WTC11 (cell line): ENCODE measurements at places on chromosomes 5 and 9.

DNA sequence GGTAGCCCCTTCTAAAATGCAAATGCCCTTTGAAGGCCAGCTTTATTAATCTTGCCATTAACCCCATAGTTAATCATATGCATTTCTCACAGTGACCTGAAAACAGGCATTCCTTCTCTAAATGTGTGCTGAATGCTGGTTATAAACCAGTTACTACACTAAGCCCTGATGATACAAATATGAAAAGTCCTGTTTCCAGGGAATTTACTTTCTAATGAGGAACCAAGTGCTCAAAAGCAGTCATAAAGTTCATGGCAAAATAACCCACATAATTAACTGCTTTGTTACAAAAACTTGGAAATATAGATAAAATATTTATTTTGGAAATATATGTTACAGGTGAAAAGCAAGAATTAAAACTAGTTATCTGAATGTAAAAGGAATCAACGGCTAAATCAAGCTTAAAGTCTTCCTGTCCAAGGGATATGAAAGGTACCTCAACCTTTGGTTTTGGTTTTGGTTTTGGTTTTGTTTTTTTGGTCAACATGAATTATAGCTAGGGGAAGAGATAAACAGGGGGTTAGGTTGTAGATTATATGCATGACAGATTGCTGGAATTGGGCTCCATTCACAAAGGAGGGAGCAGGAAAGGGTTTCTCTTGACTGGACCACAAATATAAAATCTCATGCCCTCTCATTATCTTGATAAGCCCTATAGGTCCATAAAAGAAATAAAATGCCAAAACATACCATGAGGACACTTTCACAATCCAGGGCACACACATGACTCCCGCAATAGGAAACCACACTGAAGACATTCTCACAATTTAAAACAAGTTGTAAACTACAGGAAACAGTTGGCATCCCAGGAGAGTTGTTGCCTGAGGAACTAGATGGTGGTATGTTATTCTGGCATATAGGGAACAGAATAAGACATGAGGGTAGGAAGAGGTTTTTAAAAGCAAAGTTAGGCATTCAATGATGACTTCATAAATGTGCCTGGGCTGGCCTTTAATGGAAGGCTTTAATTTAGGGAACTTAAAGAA is 46.7 kb upstream of the MACIR start:
- no peak for DNase-seq

DNA sequence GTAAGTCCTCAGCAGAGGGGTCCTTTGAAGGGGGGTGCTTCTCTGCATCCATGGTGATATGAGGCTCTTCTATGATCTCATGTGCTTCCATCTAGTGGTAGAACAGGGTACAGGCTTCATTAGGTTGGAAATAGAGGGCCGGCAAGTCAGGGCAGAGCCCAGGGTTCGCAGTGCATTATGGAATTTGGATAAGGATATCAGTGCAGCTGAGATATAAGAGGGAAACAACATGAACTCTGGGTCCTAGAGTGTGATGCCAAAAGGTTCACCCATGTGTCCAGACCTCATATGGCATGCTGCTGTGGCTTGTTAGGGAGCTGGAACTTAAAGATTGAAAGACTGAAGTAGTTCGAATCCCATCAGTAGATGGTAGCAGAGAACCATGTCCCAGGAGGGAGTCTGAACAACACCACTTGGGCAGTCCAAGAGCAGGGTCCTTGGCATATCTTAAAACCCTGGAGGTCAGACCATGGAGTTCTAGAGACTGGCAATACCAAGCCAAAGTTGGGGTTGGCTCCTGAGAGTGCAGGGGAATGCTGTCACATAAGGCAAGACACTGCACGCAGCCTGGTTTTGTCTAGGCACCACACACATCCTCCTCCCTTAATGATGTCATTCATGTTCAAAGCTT is 2.3 kb downstream of the FAM221B start:
- no peak for DNase-seq

- no peak for DNase-seq
These were observed 5.1 kb downstream of the TGFBI start for GRCh38 chr5:136033848-136034247.

DNA sequence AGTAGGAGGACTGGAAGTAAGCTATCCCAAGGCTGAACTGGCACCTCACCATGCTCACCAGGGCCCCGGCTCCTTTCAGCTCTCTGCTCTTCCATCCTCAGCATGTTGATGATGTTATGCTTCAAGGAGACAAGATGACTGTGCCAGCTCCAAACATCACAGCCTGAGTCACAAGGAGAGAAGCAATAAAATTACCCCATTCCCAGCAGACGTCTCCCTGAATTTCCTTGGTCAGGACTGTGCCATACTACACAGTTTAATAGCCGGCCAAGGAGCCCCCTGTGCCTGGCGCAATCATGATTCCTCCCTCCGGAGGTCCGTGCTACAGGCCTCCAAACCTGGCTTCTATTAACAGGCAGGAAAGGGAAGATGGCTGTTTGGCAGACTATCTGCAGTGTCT is 51.2 kb upstream of the ROR2 start:
- DNase-seq, result no peak

- DNase-seq, result no peak
These were observed 73.8 kb upstream of the IL12B start for GRCh38 chr5:159403906-159404681.

- no peak for DNase-seq
These were observed 113.0 kb upstream of the ANKRD55 start for GRCh38 chr5:56346044-56346710.

- DNase-seq, result no peak
These were observed 20.5 kb upstream of the TTLL11 start for GRCh38 chr9:122113574-122113973.

GRCh38 chr5:150660108-150660831 is 781 bp upstream of the MYOZ3 start:
- DNase-seq, result no peak

DNA sequence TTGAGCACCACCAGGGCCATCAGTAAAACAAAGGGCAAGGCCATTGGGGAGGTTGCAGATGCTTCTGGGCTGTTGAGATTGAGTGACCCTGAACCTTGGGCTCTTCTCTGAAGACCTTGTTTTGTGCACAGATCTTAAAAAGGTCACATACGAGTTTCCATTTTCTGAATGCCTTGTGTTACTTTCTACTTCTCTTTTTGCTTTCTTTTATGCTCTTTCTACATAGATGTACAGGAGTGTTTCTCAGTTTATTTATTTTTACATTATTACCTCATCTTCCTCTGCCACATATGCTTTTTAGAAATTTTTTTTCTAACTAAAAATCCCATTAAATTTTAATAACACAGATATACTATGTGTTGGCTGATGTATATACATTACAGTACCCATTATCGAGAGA is at the start of gene IFNA5:
IFNA5 (minus strand) TSS at position 101 of the 400 bp plus-strand sequence; CDS start at position 44, 57 bp downstream.
- DNase-seq, result no peak

GRCh38 chr9:20573023-20573422 is 49.3 kb downstream of the MLLT3 start:
- no peak for DNase-seq

GRCh38 chr9:84141741-84142370 is 161.3 kb downstream of the RMI1 start:
- no peak for DNase-seq

- DNase-seq, result no peak
These were observed 10.0 kb downstream of the ENC1 start for GRCh38 chr5:74630453-74631066.

GRCh38 chr5:3904584-3904983 is 309.0 kb downstream of the IRX1 start:
- no peak for DNase-seq

DNA sequence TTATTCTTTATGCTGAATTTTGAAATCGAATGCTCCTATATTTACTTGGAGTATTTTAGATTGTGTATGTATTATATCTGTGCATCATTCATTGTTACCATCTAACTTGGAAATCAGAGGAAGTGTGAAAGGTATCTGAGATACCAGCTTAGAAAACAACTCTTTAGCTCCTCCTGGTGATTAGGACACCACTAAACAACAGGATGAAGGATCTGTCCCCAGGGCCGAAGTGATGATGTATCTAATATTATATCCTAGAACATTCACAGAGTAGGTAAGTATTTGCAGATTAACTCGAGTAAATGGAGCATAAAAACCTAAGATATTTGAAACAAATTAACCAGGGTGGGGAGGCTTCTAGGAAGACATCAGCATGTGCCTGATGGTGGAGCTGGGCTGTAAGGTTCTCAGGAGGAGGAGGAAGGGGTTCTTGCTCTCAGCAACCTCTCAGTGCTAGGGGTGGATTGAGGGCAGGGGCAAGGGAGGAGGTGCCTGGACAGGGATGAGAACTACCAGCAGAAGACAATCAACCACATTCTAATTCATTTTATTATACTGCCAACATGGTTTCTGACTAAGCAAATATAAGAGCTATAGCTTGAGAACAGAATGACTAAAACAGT is 2.6 kb upstream of the NFIL3 start:
- no peak for DNase-seq

DNA sequence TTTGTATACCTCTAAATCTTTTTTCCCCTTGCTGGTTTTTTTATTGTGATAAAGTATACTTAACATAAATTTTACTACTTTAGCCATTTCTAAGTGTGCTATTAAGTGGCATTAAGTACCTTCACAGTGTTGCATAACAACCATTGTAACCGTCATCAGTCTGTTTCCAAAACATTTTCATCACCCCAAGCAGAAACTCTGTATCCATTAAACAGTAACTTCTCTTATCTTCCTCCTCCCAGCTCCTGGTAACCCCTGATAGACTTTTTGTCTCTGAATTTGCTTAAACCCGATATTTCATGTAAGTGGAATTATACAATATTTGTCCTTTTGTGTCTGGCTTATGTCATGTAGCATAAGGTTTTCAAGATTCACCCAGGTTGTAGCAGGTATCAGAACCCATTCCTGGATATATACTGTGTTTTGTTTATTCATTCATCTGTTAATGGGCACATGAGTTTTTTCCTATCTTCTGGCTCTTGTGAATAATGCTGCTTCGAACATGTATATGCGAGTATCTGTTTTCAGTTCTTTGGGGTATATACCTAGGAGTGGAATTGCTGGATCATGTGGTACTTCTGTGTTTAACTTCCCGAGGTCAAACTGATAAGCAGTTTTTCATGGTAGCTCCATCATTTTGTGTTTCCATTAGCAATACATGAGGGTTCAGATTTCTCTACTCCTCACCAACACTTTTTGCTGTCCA is 66.4 kb downstream of the EHMT1 start:
- DNase-seq, result no peak

- DNase-seq, result no peak
These were observed 116.4 kb downstream of the RXRA start for GRCh38 chr9:134442486-134443173.

DNA sequence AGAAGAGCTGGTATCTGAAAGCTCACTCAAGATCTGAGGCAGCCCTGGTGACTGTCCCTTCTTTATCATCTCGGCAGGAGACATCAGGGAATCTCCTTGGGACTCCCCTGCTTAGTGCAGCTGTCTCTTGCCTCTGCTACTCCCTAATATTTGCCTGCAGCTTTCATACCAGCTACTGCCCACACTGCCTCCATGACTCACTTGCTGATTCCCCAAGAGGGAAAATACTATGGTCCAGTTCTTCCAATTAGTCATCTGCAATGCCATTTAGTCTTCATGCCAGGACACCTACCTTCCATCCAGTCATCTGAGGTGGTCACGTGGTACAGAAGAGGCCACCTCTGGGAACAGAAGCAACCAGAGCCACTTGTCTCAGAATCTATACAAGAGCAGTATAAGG is 270.8 kb downstream of the NTRK2 start:
- no peak for DNase-seq

DNA sequence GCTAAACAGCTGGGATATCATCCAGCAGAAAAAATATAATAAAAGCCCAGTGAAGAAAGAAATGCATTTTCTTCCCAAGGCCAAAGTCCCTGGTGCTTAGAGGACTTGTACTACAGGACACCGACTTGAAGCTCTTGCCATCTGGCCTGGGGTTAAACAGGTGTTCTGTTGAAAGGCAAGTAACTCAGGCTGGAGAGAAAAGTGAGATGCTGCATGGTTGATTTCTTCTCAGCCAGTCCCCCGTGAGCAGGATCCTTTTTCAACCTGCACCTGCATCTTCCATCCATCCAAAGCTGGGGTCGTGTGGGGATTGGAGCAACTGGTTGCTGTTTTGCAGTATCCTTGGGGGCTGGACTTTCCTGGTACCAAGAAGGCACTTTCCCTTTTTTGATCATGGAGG is 146.1 kb upstream of the RPS23 start:
- no peak for DNase-seq

DNA sequence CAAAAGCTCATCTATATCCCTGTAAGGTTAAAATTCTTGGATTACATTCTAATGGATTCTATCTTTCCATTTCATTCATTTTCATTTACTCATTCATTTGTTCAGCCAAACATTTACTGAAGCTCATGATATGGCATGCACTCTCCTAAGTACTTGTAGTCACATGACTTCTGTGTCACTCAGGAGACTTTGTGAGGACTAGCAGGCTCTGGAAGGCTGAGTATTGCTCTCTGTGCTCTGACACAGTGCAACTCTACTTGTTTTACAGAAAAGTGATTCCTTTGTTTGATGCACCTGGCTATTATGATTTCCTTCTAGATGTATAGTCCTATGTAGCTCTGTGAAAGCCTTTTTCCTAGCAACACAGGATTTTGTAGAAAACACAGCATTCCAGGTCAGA is 53.0 kb downstream of the YIPF5 start:
- DNase-seq, result no peak

DNA sequence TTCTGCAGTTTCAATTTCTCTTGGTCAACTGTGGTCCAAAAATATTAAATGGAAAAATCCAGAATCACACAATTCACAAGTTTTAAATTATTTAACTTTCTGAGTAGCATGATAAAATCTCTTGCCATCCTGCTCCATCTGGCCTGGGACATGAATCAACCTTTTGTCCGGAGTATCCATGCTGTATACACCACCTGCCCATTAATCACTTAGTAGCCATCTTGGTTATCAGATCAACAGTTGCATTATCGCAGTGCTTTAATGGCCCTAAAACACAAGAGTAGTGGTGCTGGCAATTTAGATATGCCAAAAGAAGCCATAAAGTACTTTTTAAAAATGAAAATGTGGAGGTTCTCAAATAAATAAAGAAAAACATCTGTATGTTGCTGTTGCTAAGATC is 25.3 kb downstream of the EFCAB9 start:
- no peak for DNase-seq

- no peak for DNase-seq
These were observed 9.9 kb downstream of the SH3RF2 start for GRCh38 chr5:145946112-145946861.

GRCh38 chr5:90886381-90886780 is 327.8 kb downstream of the ADGRV1 start:
- DNase-seq, result no peak

DNA sequence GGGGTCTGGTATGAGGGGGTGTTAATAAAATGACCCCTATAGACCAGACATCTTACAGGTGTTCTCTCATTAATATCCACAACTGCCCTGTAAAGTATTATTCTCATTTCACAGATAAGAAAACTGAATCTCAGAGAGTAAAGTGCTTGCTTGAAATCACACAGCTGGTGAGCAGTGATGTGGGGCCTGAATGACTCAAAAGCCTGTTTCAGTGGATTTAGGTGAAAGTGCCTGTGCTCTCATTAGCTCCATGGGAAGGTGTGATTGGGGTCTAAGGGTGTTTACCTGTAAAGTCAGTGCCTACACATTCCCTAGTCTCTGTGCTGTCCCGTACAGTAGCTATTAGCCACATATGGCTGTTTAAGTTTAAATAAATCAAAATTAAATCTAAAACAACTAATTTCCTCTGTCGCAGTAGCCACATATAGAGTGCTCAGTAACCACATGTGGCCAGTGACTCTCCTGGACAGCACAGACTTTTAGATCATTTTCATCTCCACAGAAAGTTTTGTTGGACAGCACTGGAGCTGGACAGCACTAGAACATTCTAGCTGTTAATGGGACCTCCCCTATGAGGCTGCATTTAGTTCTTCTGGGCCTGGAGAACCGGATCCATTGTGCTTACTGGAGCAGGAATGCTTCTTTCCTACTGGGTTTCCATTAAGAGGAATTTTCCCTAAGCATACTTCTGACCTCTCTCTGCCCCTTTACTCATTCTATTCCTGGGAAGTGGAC is 52.5 kb upstream of the SEMA6A start:
- no peak for DNase-seq
